Stimulated activated CD4-positive, alpha-beta T cell treated with anti-CD3 and anti-CD28 coated beads, Interleukin-2, amount 100 ng/mL, for 4 hours (primary cell): ENCODE measurements at places on chromosomes 5 and 9.

- DNase-seq, result no peak
These were observed 3.9 kb downstream of the BNC2 start for GRCh38 chr9:16866587-16866986.

DNA sequence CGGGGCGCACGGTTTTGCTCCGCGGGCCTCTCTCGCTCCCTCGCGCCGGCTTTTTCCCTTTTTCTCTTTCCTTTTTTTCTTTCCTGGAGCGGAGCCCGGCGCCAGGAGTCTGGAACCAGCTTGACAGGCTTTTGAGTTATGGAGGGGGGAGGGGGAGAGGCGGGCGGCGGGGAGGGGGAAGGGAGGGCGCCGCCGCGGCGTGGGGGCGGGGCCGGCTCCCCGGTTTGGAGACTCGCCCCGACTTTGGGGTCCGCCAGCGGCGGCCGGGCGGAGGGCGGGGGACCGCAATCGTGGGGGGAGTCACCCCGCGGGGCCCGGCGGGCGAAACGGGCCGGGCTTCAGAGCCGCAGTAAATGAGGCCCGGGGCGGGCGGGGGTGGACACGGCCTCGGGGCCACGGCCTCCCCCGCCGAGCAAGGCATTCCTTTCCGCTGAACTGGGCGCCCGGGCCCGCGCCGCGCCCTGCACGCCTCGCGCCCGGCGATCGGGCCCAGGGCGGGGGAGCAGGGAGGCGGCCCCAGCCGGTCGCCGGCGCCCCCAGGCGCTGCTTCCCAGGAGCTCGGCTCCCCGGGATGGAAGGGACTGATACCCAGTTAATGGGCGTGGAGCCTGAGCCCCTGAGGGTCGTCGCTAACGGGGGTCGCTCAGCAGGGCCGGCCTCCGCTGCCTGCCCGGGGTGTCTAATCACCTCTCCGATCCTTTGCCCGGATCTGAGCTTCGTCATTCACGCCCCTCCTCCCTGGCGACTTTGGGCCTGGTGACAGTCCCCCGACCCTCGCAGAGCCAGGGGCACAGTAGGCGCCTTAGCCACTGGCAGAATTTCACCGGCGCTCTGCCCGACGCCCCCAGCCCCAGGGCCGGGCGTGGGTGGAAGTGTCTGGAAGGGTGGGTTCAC is 138.1 kb downstream of the C9orf50 start:
- no peak for DNase-seq

- no peak for DNase-seq
These were observed 166.5 kb upstream of the NR3C1 start for GRCh38 chr5:143569722-143570567.

DNA sequence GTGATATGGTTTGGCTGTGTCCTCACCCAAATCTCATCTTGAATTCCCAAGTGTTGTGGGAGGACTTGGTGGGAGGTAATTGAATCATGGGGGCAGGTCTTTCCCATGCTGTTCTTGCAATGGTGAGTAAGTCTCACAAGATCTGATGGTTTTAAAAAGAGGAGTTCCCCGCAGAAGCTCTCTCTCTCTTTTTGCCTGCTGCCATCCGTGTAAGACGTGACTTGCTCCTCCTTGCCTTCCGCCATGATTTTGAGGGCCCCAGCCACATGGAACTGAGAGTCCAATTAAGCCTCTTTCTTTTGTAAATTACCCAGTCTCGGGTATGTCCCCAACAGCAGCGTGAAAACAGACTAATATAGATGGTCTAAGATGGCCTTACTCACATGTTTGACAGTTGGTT is 210.1 kb downstream of the FBXL17 start:
- no peak for DNase-seq

DNA sequence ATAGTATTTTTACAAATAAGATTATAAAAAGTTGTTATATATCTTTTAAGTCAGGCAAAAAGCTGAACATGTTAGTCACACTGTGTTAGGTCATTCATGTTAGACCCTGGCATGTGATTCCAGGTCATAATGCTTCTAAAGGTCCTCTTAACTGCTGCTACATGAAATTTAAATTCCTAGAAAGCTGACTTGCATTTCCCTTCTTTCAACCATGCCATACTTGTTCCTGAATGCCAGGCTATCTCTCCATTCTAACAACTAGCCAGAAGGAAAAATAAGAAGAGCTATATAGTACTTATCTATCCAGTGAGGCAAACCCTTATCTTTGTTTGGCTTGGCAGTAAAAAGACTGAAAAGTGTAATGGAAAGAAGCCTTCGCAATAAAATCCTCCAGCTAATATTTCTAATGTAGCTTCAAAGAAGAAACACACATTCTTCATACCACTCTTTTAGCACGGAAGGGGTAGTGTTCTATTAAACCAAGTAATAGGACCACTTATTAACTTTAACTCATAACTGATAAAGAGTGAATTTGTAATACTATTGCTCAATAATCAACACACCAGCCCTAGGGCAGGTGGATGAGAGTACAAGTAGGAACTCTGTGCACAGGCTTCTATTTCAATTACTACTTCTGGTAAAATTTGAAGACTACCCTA is 310.2 kb downstream of the PDE4D start:
- DNase-seq, result no peak

DNA sequence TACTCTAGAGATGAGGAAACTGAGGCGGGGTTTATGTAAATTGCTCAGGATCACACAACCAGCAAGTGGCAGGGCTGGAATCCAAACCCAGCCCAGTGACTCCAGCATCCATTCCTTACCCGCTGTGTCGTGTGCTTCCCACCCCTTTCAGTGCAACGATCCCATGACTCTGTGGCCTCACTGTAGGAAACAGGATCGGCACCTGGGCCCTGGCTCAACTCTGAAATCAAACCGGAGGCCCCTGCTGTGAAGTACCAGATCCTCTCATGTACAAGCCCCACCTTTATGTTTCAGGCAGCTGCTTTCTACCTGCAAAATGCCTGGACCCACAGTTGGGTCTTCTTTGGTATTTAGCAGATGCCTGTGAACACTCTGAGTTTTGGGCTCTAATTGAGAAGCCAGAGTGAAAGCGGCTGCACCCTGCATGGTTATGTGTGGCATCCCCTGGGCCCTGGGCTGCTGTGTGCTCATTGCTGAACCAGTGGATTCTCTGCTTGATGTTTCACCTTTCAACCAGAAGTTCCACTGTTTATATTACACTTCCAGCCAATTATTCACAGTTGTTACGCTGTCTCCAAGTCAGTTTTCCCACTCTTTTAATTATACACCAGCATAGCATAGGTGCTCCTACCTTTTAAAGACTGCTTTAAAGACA is 36.7 kb downstream of the ABLIM3 start:
- no peak for DNase-seq
